Activated CD4-positive, CD25-positive, alpha-beta regulatory T cell (primary cell): ENCODE measurements at places on chromosomes 13 and 19.

DNA sequence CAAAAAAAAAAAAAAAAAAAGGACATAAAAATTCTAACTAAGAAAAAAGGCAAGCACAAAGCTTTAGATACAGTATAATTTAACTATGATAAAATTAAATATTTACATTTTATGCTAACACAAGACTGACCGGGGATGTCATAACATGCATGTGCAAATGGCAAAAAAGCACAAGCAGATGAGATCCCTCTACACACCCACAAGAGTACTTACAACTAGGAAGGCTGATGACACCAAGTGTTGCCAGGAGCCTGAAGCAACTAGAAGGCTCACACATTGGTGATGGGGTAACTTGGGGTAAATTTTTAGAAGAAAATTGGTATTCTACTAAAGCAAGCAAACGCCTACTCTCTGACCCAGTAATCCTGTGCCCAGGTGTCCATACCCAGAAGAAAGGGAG lies 6.7 kb downstream of the PCID2 start:
- DNase-seq = no peak

DNA sequence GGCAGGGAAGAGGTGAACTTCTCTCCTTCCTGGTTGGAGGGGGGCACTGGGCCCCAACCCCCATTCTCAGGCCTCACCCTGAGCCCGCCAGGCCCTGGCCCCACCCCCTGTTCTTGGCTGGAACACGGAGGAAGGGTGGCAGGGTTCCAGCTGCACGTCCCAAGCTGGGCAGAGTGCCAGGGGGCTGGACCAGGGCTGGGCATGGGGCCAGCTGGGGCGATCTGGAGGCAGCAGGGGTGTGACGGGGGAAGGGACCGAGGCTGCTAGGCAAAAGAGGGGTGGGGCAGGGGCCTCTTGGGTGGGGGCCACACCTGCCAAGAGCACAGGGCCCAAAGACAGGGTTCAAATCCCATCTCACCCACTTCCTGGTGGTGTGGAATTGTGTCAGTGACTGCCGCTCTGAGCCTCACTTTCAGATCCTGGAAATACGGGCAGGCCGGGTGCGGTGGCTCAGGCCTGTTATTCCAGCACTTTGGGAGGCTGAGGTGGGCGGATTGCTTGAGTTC lies 2.2 kb downstream of the HIF3A start:
- no peak for DNase-seq

DNA sequence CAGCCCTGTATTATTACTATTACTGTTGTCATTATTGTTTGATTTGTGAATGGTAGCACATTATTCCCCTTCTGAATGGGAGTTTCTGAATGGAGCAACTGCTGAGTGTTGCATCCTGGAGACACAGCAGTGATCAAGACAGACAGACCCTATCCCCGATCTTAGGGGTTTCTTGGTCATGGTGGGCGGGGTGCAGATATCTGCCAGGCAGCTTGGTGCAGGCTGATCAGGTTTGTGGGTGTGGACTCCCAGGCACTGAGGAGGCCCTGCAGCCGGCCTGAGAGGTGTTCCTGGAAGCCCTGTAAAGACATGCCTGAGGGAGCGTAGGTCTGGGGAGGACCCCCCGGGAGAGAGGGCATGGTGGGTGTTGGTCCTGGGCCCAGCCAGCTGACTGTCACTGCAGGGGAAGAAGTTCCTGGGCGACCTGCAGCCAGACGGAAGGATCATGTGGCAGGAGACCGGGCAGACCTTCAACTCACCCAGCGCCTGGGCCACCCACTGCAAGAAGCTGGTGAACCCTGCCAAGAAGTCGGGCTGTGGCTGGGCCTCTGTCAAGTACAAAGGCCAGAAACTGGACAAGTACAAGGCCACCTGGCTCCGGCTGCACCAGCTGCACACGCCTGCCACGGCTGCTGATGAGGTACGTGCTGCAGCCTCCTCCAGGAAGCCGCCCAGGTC lies 2.1 kb downstream of the MPND start:
- no peak for DNase-seq

DNA sequence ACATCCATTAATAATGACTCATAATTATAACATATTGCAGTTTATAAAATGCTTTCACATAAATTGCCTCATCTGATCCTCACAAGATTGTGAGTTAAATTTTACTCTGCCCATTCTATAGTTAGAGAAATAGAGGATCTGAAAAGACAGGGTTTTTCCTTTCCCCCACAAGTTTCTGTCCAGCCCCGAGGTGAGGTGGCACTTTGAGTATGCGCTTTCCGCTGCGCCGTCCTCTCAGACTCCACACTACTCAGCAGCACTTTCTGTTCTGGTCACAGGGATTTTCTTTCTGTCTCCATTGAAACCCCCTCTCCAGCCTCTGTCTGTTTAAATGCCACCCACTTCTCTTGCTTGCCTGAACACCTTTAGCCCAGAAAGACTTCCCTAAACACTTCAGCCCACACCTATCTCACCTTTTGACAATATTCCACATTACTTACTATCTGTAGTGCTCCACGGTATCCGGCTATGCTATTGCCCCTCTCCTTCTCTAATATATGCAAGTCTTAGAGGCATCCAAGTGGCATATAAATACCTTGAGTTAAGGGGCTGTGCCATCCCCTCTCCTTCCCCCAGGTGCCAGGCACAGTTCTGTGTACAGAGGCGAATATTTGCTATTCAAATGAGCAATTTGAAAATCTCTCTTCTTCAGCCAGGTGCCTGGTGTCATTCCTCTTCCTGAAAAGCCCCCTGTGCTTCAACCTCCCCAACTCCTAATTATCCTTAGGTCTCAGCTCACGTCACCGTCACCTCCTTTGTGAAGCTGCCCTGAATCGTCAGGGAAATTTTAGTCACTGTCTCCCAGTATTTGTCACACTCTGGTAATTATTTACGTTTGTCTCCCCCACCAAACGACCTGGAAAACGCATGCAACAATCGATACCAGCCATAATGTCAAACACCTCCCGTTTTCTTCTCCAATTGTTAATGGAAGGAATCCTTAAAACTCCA lies 268.7 kb downstream of the NHLRC3 start:
- DNase-seq = no peak

DNA sequence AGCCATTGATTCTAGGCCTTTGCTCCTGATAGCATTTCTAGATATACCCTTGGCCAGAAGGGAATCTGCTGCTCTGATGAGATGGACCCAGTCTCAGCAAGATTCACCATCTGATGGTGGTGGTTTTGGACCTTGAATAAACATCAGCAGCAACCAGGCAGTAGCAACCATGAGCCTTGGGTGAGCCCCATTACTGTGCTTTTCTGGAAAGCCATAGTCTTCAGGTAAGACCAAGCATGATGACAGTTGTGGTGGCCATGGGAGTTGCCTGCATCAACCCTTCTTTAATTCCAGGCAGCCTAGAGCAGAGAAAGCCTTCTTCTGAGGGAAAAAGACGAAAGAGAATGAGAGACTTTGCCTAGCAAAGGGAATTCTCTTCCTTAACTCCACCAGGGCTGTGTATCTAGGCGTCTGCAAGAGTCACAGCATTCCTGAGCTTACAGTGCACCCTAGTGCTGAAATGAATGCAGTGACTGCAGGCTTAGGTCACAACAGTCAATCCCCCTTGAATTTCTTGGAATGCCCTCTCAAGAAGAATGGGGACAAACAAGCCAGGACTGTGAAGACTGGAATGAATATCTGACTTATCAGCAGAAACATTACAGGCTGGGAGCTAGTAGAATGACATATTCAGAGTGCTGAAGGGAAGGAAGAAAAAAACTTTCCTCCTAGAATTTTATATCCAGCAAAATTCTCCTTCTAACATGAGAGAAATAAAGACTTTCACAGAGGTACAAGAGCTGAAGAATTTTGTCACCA lies 942.4 kb upstream of the PCDH20 start:
- no peak for DNase-seq

GRCh38 chr13:51895906-51896888 lies 34.4 kb downstream of the CCDC70 start:
- DNase-seq = peak; percentile 3

DNA sequence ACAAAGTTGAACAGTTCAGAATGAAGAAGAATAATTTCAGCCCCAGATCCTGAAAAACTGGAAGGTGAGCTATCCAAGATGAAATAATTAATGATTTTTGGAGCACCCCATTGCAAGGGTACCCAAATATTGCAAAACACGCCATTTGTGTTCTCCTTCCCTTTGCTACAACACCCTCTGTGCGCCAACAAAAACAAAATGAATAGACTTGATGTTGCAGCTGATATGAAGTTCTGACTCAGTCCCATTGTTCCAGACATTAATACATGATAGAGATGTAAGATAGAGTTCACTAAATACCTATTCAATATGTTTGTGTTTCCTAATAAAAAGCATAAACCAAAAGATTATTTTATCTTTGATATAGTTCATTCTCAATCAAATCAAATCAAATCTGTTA lies 287.5 kb upstream of the SOX21 start:
- DNase-seq = no peak

GRCh38 chr13:75704194-75704926 lies 68.2 kb downstream of the LMO7 start:
- DNase-seq = no peak

- no peak for DNase-seq
These were observed 20.6 kb downstream of the OR10H3 start for GRCh38 chr19:15758379-15758778.

GRCh38 chr13:31957772-31958171 lies 73.8 kb upstream of the FRY start:
- no peak for DNase-seq

DNA sequence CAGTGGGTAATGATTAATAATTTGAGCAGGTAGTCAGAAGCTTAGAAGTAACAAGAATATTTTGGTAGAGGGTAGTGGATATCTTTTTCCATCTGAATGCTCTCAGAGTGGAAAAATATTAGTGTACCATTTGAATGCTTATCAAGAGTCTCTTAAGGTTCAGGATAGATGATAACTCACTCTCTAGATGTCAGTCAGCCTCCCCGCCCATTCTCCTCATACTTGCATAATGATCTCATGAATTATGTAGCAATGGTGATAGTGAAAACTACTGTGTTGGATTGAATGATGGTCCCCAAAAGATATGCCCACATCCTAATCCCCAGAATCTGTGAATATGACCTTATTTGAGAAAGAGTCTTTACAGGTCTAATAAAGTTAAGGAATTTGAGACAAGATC lies 132.7 kb upstream of the KLF12 start:
- DNase-seq = no peak

GRCh38 chr19:36685835-36686234 lies 1.6 kb upstream of the ZNF567 start:
- no peak for DNase-seq

GRCh38 chr19:51944798-51945552 lies 17.7 kb downstream of the ZNF613 start:
- no peak for DNase-seq

- no peak for DNase-seq
These were observed 188.2 kb upstream of the TSC22D1 start for GRCh38 chr13:44764302-44764692.

DNA sequence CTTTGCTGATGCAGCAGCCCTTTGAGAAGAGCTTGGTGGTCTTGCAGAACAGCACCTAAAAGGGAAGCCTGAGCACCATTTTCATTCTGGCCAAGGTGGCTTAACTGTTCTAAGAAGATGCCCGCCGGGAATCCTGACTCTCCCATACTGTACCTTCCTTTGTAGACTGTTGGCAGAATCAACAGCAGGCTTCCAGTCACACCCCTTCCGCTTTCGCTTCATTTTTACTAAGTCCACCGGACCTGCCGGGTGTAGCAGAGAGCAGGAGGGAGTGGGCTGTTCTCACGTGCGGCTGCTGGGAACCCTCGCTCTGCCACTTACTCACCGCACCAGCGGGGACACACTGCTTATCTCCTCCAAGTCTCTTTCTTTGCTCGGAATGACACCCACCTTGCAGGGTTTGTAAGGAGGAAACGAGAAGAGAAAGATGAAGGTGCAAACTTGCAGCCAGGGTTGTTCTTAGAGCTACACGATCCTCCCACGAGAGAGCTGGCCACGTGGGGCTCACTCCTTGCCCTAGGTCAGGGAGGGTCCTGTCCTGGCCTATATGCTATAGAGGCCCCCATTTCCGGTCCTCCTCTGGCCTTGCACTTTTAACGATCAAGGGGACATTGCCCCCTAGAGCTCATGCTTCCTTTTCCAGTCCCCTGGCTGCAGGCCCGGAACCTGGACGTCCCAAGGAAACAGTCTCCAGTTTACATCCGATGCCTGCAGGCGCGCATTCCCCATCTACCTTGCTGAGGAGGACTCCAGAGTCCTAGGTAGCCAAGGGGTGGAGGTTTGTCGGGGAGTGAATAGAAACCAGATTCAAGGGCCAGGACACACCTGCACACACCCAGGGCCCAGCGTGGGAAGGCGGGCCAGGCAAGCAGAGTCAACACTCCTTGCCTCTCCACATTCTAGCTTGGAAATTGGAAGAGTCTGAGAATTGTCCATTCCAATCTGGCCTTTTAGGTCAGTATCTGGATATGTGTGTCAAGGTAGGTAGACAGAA lies 453.6 kb downstream of the IRS2 start:
- DNase-seq = no peak

DNA sequence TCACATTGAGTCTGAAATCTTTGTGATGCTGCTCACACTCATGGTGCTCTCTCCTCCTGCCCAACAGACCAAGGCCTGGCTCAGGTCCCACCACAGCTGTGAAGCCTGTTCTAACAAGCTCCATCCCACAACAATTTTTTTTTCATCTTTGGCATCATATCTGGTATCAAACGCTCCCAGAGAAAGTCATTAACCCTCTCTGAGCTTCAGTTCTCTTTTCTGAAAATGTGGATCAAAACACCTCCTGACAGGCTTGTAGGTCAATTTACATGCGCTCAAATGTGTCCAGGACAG lies 224.4 kb downstream of the LACC1 start:
- DNase-seq = no peak

- DNase-seq = no peak
These were observed 375.7 kb upstream of the SPRY2 start for GRCh38 chr13:80716610-80717081.
